ENCODE measurements at places on chromosomes 4 and X.

DNA sequence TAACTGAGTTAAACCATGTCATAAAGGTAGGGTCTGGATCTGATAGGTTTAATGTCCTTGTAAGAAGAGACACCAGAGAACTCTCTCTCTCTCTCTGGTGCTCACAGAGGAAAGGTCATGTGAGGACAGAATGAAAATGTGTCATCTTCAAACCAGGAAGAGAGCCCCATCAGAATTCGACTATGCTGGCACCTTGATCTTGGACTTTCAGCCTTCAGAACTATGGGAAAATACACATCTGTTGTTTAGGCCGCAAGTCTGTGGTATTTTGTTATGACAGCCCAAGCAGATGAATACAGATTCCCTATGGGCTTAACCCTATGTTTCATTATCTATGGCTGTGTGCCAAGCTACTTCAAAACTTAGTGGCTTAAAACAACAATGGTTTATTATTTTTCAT lies 105.5 kb upstream of the DDIT4L start:
- DNase-seq, result no peak

DNA sequence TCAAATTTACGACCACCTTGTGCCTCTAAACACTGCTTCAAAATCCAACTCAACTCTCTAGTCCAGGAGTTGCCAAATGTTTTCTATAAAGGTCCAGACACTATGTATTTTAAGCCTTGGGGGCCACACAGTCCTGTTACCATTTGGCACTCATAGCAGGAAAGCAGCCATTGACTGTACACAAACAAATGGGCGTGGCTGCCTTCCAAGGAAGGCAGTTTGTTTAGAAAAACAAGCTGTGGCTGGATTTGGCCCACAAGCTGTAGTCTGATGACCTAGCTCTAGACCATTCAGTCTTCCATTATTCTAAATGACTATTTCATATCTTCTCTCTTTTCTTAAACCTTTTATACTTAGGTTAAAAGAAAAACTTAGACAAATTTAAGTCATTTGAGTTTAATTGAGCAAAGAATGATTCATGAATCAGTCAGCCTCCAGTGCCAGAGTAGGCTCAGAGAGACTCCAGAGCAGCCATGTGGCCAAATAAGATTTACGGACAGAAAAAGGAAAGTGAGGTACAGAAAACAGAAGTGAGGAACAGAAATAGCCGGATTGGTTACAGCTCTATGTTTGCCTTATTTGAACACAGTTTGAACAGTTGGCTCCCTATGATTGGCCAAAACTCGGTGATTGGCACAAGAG lies 825.8 kb upstream of the LCORL start:
- DNase-seq, result no peak

- DNase-seq, result peak; percentile 50
These were observed 36.6 kb downstream of the CCNG2 start for GRCh38 chr4:77193511-77194102.

- DNase-seq, result no peak
These were observed 142.9 kb upstream of the SLC4A4 start for GRCh38 chr4:71195924-71196323.

All from stimulated activated CD4-positive, alpha-beta T cell treated with anti-CD3 and anti-CD28 coated beads, TNF-alpha, amount 100 ng/mL, for 1 hour (primary cell).